ENCODE measurements at places on chromosomes 16 and 17. TPM values are rescaled to one million over a fixed set of nuclear protein-coding genes. Genes with fewer than 3 reads are reported as not detected.

The SLC5A10 gene
- total RNA-seq: 5.5 TPM

The BEAN1 gene
- total RNA-seq: 0.93 TPM

The HOXB3 gene
- 4.0 TPM for total RNA-seq

The TVP23A gene
- not detected for total RNA-seq

The TSPAN10 gene
- 79.1 TPM for total RNA-seq

The TNP2 gene
- total RNA-seq: not detected

The PIK3R5 gene
- 0.33 TPM for total RNA-seq

The TSNAXIP1 gene
- 0.69 TPM for total RNA-seq

The CDK3 gene
- 1.4 TPM for total RNA-seq

The SOST gene
- total RNA-seq: under 0.01 TPM

The TNFAIP1 gene
- 30.1 TPM for total RNA-seq

The CHST4 gene
- not detected for total RNA-seq

The CCR7 gene
- not detected for total RNA-seq

The C17orf78 gene
- total RNA-seq: not detected

The HS3ST4 gene
- total RNA-seq: not detected

The EPX gene
- total RNA-seq: not detected

The CRISPLD2 gene
- 3.1 TPM for total RNA-seq

The CPNE7 gene
- 7.2 TPM for total RNA-seq

The JPH3 gene
- not detected for total RNA-seq

The HSPB9 gene
- not detected for total RNA-seq

The LRRC45 gene
- total RNA-seq: 25.3 TPM

The USP6 gene
- total RNA-seq: not detected

The ST6GALNAC2 gene
- 205 TPM for total RNA-seq

The KCNJ16 gene
- total RNA-seq: 0.34 TPM

The MPG gene
- 147 TPM for total RNA-seq

The SKAP1 gene
- total RNA-seq: 0.15 TPM

The RPS2 gene
- total RNA-seq: 1,558 TPM

The TNFRSF12A gene
- 38.9 TPM for total RNA-seq

The RIPOR1 gene
- 27.0 TPM for total RNA-seq
